ENCODE measurements at places on chromosomes 16 and 17.

DNA sequence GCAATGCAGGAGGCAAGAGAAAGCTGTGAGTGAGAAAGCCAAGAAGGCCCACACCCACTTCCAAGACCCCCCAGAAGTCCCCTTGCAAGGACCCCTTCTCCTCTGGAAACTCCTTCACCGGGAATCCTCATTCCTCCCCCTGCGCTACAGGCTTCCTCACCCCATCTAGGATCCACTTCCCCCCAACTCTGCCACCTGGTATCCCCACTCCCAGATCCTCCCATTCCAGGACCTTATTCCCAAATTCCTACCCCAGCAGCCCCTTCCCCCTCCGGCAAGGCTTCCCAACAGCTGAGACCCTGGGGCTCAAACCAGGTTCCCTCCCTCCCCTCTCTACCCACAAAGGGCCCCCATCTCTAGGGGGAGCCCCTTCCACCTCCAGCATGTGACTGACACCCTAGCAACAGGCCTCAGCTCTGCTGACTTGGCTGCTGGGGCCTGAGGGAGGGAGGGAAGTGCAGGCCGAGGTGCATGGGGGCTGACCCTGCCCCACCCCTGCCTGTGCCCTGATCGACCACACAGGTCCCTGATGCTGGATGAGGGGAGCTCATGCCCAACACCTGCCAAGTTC lies 2.1 kb downstream of the HSF4 start:
- no peak for DNase-seq

GRCh38 chr17:1126801-1127550 lies 52.8 kb downstream of the ABR start:
- DNase-seq: no peak

DNA sequence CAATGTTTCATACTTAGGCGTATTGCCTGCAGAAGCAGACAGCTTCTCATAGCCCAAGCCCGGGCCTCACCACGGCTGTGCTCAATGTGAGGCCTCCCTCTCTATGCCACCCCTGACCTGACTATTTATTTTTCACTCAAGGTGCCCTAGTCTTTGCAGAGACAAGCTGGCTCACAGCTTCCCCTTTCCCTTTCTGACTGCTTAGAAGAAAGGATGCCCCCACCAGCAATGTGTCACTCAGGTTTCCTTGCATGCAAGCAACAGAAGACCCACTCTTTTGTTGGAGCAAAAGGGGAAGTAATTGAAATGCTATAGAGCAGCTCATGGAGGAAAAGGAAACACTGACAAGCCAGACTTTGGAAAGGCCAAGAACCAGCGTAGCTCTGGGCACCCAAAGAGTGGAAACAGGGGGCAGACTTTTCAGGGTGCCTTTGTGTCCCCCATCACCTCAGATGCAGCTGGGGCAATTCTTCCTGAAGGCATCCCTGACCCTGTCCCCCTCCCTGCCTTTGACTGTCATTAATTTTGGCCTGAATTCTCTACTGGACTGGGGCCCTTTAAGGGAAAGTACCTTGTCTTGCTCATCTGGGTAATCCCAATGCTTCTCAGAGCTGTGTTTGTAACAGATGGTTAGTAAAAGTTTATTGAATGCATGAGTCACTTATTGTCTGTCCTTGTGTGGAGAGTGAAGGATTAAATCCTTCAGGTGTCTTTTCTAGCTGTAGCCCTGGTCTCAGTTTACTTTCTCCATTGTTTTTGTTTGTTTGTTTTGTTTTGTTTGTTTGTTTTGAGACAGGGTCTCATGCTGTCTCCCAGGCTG lies 17.8 kb downstream of the RGS9 start:
- no peak for DNase-seq

DNA sequence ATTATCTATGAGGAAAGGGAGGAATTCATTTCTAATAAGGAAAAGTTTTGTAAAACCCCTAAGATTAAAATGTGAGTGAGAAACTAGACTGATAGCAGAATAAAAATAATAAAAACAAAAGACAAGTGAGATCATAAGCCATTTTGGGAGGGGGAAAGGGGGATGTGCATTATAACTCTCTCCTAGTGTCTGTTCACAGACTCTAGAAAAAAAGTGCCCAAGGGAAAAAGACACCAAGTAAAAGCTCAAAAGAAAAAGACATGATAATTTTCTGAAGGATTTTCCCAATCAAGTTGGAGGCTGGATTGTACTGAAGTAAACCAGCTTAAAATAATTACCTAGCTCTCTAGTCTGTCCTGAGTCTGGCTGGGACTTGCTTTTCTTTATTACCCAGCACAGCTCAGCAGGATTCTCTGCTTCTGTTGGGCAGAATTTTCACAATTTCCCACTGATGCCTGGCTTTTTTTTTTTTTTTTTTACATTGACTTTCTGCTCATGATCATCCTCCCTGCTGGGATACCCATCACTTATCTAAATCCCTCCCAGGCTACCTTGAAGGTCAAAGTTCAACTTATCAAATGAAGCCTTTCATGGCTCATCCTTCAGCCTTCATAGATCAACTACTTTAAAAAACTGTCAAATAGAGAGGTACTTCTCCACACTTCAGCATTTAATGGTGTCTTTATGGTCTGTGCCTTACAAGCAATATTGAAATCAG lies 124.2 kb upstream of the KCNJ16 start:
- DNase-seq: no peak

DNA sequence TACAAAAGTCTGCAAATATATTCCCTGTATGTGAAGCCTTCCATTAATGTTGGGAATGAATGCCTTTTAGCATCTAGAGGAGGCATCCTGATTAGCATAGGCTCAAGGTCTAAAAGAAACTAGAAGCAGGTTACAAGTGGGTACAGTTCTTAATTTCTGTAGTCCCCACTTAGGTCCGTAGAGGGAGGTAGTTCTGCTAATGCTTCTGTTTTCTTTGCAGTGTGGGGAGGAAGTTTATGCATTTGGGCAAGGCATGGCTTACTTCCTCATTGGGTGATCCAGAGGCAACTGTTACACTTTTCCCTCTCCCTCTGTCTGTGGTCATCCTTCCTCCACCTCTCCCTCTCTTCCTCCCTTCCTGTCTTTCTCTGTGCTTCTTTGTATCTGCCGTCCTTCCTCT lies 108.4 kb upstream of the ZKSCAN2 start:
- DNase-seq: no peak

DNA sequence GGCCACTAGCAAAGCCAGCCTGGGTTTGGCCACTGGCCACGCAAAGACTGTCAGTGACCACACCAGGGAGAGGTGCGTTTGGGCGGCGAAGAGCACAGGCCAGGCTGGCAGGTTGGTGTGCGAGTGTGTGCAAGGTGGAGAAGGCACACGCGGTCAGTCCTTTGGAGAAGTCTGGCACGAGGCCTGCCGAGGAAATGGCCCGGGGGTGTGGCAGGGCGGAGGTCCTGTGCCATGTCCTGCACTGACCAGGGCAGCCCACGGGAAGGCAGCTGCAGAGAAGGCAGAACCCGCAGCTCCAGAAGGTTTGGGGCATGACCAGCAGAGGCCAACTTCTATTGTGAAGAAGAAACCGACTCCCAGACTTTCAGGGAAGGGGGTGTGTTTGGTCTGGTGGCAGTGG lies 90.8 kb downstream of the ADCY9 start:
- DNase-seq: no peak

DNA sequence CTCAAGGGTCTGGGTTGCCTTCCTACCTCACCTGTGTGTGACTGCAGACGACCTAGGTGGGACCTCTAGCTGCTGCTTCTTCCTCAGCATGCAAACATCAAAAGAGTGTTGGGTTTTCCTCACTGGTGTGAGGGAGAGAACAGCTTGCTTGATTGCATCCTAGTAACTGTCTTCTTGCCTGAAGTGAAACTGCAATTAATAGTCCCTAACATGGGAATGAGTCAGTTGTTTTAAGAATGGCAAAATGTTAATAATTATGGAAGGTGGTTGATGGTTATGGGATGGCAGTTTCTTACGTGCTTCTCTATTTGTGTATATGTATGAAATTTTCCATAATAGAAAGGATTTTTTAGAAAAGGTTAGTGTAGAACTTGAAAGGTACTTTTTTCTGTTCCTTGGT lies 5.9 kb downstream of the POLR2C start:
- no peak for DNase-seq

- DNase-seq: peak; percentile 52
Observed at GRCh38 chr17:29592850-29593551, at the start of gene ANKRD13B. Gene ANKRD13B (plus strand): TSS chr17:29593132. CDS start chr17:29593622, 490 bp downstream.

DNA sequence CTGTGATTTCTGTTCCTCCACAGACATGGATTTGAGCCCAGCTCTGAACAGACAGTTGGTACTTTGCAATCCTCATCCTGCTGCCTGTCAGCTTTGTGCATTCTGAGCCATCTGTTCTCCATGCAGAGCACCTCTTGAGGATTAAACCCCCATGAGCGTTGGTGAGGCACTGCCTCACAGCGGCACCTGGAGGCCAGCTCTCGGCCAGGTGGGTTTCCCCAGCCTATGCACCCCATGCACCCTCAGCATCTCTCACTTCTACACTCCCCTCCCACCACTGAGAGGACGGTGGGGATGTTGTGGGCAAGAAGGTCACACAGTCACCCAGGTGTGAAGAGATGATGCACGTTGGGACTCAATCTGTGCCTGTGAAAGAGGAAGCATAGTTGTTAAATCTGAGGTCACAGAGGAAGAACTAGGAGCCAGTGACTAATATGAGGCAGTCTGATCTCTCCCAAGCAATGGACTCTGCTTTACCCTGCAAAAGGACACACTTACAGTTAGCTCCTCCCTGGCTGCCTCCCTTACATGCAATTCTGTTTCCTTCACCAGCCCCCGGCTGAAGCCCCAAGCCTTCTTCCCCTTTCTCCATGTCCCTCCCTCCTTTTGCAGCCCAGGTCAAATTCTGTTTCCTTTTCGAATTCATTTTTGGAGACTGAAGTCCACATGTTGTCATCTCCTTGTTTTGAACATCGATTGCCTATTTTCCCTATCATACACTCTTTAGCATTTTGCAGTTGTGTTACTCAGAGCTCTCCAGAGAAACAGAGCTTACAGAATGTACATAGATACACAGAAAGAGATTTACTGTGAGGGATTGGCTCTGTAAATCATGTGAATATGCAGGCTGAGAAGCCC lies 58.5 kb downstream of the HS3ST3B1 start:
- DNase-seq: no peak

- no peak for DNase-seq
Observed at GRCh38 chr17:28065706-28066105, 23.2 kb downstream of the NLK start.

- no peak for DNase-seq
Observed at GRCh38 chr16:35149550-35149949, 1690.1 kb downstream of the TP53TG3F start.

- DNase-seq: no peak
Observed at GRCh38 chr17:67059372-67059771, 15.0 kb downstream of the CACNG1 start.

- no peak for DNase-seq
Observed at GRCh38 chr17:5975661-5976060, 94.5 kb upstream of the WSCD1 start.

- no peak for DNase-seq
Observed at GRCh38 chr17:32259586-32259985, 6.0 kb upstream of the RHBDL3 start.

DNA sequence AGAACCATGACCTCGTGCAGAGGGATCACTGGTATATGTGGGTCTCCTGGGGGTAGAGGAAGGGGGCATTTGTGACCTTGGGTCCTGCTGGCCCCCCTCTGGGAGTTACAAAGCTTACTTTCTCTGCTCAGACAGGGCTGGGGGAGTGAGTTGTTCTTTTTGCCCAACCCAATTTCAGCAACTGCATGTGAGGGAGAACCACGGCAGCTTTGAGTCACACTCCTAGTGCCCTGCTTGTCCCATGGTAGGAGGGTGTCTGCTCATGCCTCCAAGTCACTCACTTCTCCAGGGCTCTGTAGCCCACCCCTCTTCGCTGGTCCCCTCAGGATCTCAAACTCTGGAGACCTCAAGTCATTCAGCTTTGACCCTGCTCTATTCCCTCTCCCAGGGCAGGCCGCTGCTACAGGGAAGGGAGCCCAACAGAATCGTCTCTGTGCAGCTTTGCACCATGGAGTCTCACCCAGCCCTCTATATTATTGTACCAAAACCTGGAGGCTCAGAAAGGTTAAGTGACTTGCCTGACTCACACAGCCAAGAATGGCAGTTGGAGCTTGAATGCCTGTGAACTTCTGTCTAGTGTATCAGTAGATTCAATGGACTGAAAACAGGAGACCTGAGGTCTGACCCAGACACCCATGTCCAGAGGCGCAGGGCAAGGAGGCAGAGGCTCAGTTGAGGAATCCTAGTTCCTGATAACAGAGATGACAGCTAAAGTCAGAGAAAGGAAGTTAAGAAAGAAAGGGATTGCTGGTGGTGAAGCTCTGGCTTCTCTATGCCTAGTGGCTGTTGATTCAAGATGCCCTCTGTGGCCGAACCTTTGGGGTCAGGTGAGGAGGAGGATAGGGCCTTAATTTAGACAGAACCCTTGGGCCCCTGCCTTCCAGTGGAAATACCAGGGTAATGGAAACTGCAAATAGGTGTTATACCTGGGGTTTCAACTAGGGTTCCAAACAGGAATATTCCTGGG lies 14.6 kb upstream of the ETV4 start:
- no peak for DNase-seq

DNA sequence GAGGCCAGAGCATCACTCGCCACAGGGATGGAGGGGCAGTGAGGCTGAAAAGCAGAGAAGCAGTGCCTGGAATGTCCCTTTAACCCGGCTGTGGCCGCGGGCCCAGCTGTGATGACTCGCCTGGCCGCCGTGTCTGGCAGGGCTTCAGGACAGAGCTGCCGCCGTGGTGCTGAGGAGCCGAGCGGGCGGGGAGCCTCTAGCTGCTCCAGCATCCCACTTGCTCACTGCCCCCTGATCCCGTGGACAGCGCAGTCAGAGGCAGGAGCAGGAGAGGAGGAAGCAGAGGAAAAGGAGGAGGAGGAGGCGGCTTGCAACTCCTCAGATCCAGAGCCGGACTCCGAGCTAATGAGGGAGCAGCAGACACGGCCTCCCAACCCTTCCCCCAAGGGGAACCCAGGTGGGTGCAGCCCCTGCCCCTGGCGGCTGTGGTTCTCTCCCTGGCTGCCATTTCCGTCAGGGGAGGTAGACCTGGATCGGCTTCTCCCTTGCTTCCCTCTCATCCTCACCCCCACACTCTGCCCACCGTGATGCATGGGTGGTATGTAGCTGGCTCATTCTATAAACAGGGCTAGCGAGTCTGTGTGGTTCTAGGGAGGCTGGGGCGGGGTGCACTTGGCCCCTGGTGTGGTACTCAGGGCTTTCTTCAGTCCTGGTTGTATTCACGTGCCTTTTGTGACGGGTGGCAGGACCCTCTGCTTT lies 165.7 kb downstream of the CMIP start:
- DNase-seq: peak; percentile 73

DNA sequence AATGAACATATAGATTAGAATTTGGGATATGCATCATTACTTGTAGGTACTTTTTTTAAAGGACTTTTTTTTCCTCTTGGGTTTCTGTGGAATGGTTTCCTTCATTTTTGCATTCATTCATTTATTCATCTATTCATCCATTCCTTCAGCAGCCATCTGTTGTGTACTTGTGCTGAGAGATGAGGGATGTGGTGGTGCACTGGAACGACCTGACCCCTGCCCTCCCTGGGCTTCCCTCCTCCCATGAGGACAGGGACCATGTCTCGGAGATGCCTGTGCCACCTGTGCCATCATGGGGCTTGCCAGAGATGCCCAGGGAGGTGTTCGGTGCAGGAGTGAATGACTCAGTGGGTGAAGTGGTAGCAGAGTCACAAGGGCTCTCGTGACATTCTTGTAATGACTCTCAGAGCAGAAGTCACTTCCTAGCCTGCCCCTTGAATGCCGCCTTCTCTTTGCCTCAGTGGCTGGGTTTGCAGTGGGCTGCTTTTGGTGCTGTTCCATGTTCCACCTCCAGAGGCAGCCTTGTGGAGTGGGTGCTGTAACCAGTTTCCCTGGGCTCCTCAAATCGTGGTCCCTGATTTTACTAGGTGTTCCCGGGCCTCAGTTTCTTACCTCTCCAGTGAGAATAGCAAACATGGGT lies 43.9 kb downstream of the CLEC16A start:
- no peak for DNase-seq
